Activated CD4-positive, alpha-beta T cell treated with anti-CD3 and anti-CD28 coated beads, Interleukin-2, amount 50 U/mL, for 48 hours (primary cell): ENCODE measurements at places on chromosomes 1 and 21.

- no peak for DNase-seq
These were observed 3.7 kb upstream of the REN start for GRCh38 chr1:204169858-204170257.

DNA sequence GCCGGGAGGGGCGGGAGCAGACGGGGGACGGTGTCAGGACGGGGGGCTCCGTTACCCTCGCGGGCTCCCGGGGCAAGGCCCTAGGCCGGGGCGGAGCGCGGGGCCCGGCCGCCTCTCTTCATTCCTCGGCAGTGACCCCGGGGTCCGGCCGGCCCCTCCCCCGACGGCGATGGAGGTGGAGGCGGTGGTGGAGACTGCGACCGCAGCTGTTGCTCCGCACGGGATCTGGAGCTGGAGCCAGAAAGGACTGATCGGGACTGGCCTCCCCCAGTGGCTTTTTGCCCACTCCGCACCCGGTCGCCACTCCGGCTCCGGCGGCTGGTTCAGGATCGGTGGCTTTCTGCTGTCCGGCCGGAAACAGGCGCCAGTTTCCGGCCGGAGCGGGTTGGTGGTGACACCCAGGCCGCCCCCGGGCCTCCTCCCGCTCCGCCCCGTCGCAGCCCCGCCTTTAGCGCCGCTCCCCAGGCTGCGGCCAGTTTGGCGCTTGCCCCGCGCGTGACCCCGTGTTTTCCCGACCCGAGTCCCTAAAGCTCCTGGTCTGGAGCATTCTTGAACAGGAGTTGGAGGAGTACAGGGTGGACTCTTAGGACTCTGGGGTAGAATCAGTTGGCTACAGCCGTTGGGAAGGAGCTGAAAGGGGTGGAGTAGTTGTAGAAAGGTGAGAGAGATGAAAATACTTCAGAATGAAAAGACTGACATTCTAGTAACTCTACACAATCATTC lies at the start of gene OTUD7B:
Gene OTUD7B, minus strand, starts transcription at position 334 of the 723 bp plus-strand sequence. CDS start 33,216 bp downstream, outside the sequence.
- DNase-seq, result peak; percentile 84

GRCh38 chr1:39434797-39435395 lies 56.5 kb upstream of the BMP8A start:
- no peak for DNase-seq

- no peak for DNase-seq
These were observed 55.0 kb upstream of the IFNAR2 start for GRCh38 chr21:33174756-33175155.
